ENCODE measurements at places on chromosomes 5 and 9. TPM values are rescaled to one million over a fixed set of nuclear protein-coding genes. Genes with fewer than 3 reads are reported as not detected.

DNA sequence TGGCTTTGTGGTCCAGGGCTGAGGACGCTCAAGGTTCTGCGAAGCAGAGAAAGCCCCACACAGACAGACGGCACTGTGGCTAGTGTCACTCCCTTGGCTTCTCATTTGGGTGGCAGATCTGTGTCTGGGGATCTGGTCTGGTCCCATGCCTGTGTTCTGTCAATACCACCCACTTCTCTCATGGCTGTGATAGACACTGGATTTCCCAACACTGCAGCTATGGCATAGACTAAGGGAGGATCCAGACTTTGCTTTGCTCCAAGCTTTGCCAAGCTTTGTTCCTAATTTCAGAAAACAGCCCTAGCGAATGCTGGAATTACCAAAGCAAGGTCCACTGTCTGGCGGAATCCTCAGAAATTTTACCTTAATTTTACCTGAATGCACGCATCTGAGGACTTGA lies 62.1 kb downstream of the GADD45G start:
- no peak for DNase-seq

- no peak for DNase-seq
Measured at GRCh38 chr5:171299851-171300250, 9.2 kb upstream of the TLX3 start.

- DNase-seq = no peak
Measured at GRCh38 chr5:1485579-1486118, 38.1 kb downstream of the LPCAT1 start.

DNA sequence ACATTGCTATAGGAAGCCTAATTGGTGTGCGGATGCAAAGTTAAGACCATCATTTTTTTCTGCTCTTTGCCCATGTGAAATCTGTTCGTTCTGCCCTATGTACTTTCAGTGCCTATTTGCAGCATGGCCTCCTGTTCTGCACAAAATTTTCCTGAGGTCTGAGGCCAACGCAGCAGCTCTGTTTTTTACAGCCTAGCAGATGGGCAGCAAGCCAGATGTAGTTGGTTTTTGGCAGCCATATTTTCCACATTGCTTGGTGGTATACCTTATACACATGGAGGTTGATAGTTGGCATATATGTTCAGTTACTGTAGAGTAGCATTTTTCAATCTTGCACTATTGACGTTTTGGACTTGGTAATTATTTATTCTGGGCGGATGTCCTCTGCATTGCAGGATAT lies 133.5 kb upstream of the MRPS30 start:
- DNase-seq = no peak

- DNase-seq = no peak
Measured at GRCh38 chr5:5315068-5315980, 107.2 kb upstream of the ICE1 start.

- DNase-seq = no peak
Measured at GRCh38 chr9:37163299-37163698, 42.9 kb downstream of the ZCCHC7 start.

GRCh38 chr5:95392593-95393182 lies 1.5 kb downstream of the FAM81B start:
- DNase-seq = no peak

GRCh38 chr9:131999692-132000551 lies 79.7 kb downstream of the MED27 start:
- peak; percentile 27 for DNase-seq

Gene CATSPER3
- not detected for total RNA-seq

Gene RANBP3L
- not detected for total RNA-seq
